ENCODE measurements at places on chromosomes 5 and 9.

- no peak for DNase-seq
Measured at GRCh38 chr5:170297589-170298462, at the start of gene LCP2. TSS of gene LCP2 (minus strand) at chr5:170297777. CDS start at chr5:170297611, 166 bp downstream.

- no peak for DNase-seq
Measured at GRCh38 chr5:150623878-150624216, 16.6 kb upstream of the SYNPO start.

DNA sequence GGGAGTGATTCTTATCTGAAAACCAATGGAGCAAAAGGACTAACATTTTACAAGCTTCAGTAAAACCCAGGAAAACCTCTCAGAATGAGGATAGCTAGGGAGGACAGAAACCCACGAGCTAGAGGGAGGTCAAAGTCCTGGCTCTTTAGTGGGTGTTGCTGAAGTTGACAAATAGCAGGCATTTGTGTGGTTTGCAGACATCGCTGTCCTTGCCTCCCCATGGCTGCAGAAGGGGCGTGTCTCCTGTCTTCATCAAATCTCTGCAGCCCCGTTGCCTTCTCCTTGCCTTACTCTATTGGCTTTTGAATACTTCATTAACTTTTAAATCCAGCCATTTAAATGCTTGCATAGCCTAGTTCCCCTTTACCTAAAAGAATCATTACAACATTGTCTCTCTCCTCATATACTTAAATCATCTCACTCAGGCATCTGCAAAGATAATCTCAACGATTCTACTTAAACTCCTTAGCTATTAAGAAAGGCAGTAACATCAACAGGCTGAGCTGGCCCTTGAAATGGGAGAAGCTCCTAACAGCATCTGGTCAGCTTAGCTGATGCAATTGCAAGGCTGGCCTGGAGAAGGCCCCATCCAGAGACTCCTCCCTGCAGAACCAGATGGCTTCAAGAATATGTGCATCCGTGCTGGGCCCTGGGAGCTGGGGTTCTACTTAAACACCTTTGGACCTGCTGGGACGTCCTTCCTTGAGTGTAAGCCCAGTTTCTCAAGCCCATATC lies 152.8 kb upstream of the TAS2R1 start:
- DNase-seq = no peak

- DNase-seq = no peak
Measured at GRCh38 chr9:16871336-16872151, 1.1 kb upstream of the BNC2 start.

GRCh38 chr9:14526504-14526903 lies 166.7 kb downstream of the ZDHHC21 start:
- DNase-seq = no peak

- no peak for DNase-seq
Measured at GRCh38 chr9:5899292-5899691, 8.6 kb downstream of the MLANA start.

DNA sequence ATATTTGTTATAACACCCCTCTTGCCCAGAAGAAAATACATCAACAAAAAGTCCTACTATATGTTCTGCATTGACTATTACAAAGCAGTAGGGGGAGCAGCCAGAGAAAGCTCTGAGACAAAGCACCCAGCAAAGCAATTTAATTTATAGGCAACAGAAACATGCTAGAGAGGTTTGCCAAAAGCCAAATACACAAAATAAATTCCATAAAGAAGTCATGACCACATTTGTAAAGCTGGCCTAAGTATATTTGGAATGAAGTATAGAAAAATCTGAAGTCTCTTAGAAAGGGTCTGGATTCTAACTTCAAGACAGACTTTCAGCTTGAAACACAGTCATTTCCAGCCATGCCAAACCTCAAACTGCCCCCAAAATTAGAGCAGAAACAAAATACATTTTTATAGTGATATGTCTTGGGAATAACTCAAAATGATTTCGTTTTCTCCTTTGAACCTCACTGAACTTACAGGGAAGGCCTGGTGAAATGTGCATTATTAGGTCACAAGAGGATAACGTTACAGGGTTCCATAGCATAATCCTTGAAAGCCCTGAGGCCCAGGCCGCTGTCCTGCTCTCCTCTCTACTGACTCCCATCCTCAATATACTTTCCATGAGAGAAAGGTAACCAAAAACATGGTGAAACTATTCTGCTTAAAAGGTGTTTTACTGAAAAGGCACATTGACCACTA lies 451.8 kb downstream of the RAB3C start:
- no peak for DNase-seq

GRCh38 chr9:84045481-84046097 lies 65.0 kb downstream of the RMI1 start:
- DNase-seq = no peak

DNA sequence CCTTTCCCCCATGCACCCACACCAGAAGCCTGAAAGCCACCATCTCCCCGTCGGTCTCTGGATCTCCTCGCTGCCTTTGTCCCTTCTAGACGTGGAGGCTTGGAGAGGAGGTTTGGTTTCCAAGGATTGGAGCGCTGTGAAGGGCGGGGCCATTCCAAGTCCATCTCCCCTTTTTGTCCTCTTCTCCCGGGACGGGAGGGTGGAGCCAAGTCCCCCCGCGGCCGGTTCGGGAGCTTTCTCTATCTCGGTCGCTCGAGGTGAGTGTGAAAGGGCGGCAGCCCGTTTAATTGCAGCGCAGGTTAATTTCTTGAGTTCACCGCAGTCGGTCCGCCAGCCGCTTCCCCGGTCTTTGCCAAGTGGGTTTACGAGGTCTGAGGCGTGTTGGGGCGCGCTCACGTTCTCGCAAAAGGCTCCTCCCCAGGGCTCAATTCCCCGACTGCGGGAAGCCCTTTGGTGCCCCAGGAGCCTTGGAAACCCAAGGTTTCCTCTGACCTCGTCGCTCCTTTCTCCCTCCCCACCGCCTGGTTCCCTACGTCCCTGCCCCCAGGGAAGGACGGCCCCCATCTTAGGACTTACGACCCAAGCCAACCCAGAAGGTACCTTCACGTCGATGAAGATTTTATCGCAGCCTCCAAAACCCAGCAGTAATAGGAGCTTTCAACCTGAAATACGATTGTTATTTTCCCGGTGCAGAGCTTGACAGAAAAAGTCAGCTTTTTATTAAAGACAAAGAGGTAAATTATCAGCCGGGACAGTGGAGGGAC lies 2.8 kb upstream of the ZNF462 start:
- no peak for DNase-seq

DNA sequence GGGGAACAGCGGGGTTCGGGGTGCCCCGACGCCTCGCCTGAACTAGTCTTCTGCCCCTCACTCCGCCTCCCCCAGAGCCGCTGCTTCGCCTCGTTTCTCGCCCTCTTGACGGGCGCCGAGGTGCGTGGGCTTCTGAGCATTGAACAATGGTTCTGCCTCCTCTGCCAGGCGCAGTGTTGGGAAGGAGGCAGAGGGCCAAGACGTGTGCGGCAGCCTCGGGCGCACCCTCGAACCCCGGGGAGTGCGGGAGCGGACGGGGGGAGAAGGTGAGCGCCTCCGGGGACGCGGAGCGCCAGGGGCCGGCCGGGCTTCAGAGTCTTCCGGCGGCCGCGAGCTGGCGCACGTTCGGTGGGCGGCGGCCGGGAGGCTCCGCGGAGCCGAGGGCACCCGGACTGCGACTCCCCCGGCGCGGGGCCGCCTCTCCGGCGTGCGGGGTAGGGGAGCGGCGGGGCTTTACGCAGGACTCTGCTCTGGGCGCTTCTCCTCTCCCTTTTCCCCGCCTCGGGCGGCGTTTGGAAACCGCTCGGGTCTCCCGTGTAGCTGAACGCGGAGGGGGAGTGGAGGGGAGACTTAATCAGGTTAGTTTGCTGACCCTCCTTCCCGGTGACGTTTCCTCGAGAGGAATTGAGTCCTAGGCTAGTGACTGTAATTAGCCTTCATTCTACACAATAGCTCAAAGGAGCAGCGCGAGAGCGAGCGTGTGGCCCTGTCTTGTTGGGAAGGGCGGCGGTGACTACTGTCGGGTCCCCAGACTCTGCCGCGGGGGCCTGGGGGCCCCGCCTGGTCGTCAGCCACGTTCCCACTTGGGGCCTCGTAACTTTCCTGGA lies 1.1 kb downstream of the VLDLR start:
- no peak for DNase-seq

- no peak for DNase-seq
Measured at GRCh38 chr5:119312403-119312802, 43.4 kb upstream of the TNFAIP8 start.

Measured in stimulated activated CD4-positive, alpha-beta T cell treated with anti-CD3 and anti-CD28 coated beads, TNF-alpha, amount 100 ng/mL, for 1 hour (primary cell).